SJSA1 (cell line): ENCODE measurements at places on chromosomes 1 and 21. TPM values are rescaled to one million over a fixed set of nuclear protein-coding genes. Genes with fewer than 3 reads are reported as not detected.

GRCh38 chr1:228136901-228137300 is 3.2 kb upstream of the GUK1 start:
- DNase-seq: no peak

- DNase-seq: no peak
Measured at GRCh38 chr1:56077206-56077605, 502.2 kb downstream of the PLPP3 start.

DNA sequence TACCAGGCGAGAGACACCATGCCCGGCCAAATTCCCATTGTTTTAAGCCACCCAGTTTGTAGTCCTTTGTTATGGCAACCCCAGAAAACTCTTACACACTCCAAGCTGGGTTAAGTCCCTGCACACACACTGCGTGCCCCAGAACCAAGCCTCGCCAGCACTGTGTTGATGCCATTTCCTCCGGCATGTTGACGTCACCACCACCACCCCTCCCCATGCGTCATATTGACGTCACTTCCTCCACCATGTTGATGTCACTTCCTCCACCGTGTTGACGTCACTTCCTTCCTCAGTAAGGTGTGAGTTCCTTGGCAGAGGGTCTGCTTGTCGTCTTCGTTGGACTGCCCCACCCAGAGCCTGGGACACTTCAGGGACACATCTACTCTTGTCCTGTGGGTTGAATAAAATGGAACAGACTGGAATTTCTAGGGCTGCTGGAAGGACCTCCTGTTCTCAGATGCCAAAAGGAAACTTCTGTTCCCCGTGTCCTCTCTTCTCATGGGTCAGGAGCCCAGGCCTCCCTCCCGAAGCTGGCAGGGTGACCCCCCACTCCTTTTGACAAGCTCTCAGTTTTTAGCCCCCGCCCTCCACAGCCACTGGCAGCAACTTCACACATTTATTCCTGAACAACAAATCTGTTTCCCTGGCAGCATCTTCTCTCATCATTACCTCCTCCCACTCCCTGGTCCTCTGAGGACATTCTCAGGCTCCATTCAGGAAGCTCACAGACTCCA is 643.3 kb downstream of the NPHP4 start:
- no peak for DNase-seq

The NR1I3 gene
- not detected in 2 replicates for total RNA-seq

- DNase-seq: peak; percentile 11
Measured at GRCh38 chr1:168135116-168135920, 1.4 kb downstream of the GPR161 start.
